Smooth muscle cell of bladder (primary cell): ENCODE measurements at places on chromosomes 11 and 22. TPM values are rescaled to one million over a fixed set of nuclear protein-coding genes. Genes with fewer than 3 reads are reported as not detected.

Gene LBHD1
- total RNA-seq, result 2.4 and 3.0 TPM in 2 replicates

Gene SELENOH
- total RNA-seq, result 73.3 and 73.8 TPM in 2 replicates

Gene SERPINH1
- total RNA-seq, result 1,258 and 1,381 TPM in 2 replicates

Gene FUT4
- 3.3 and 4.7 TPM in 2 replicates for total RNA-seq

Gene DCHS1
- total RNA-seq, result 2.0 and 5.2 TPM in 2 replicates

Gene ARHGAP8
- 0.28 and 0.74 TPM in 2 replicates for total RNA-seq

Gene LINC01488
- total RNA-seq, result not detected in 2 replicates

Gene PCF11
- total RNA-seq, result 24.3 and 28.8 TPM in 2 replicates

Gene ALDH3B1
- 24.9 and 28.6 TPM in 2 replicates for total RNA-seq

Gene GNG3
- not detected in 2 replicates for total RNA-seq

Gene DMC1
- 2.7 and 3.1 TPM in 2 replicates for total RNA-seq
